Suppressor macrophage (primary cell): ENCODE measurements at places on chromosomes 3 and 15.
A peak's percentile ranks its signal among the peaks of the same experiment; 100 is the strongest.

- no peak for DNase-seq
Measured at GRCh38 chr3:75176937-75177336, 487.2 kb upstream of the FRG2C start.

GRCh38 chr15:76059320-76060117 lies at the start of gene TMEM266:
TSS of gene TMEM266 (plus strand) at chr15:76059985. CDS start at chr15:76134264, 74,279 bp downstream.
- peak; percentile 74 for DNase-seq

GRCh38 chr3:109072194-109072593 lies 45.7 kb downstream of the MORC1 start:
- DNase-seq, result peak; percentile 10

- DNase-seq, result no peak
Measured at GRCh38 chr3:166472015-166472414, 634.8 kb upstream of the BCHE start.

DNA sequence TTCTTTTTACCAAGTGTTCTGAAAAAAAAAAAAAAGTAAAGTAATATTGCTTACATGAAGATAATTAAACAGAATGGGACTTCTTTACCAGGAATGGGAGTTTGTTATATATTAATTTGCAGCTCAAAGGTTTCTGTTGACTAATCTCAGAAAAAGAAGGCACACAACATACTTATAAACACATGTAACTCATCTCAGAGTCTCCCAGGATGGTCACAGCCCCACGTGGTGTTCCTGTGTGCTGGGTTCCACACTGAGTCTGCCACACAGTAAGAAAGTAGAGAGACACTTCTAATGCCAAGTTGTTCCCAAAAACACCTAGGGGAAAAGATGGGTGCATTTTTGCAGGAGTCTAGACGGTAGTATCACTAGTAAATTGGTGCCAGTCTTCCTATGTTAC lies 116.7 kb upstream of the ICE2 start:
- no peak for DNase-seq

DNA sequence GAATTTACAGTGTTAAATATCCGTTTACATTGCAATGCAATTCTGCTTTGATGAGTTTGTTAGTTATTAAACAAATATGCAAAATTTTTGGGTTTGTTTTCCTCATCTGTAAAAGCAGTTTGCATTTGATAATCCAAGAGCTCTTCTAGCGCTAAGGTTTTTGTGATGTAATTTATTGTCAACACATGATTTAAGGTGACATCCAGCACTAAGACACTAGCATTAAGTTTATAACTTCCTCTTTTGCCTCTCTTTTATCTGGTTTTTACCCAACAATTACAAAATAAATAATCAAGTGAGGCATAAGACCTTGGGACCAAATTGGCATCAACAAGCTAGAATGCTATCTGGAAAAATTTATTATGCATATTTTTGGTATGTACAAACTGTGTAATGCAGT lies 969 bp upstream of the DNAJC19 start:
- no peak for DNase-seq

- DNase-seq, result no peak
Measured at GRCh38 chr3:48405971-48406370, 23.9 kb downstream of the PLXNB1 start.

- DNase-seq, result peak; percentile 75
Measured at GRCh38 chr3:196073255-196073753, 8.6 kb downstream of the TFRC start.

DNA sequence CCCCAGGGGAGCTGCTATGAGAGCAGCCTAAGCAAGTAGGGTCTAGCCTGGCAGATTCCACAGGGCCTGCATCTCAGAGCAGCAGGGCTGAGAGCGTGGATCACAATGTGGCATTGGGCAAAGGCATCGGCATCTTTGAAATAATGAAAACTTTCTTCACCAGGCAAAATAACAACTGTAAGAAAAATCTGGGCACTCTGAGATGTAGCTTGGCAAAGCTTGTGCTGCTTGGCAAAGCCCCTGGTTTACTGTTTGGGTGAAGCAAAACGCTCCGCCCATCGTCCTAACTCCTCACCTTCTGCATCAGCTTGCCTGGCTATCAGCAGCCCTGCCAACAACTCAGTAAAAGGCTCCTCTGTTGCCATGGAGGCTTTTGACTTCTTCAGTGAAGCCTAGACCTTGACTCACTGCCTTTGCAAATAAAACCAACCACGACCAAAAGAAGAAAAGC lies 212.8 kb upstream of the EIF1B start:
- DNase-seq, result no peak

DNA sequence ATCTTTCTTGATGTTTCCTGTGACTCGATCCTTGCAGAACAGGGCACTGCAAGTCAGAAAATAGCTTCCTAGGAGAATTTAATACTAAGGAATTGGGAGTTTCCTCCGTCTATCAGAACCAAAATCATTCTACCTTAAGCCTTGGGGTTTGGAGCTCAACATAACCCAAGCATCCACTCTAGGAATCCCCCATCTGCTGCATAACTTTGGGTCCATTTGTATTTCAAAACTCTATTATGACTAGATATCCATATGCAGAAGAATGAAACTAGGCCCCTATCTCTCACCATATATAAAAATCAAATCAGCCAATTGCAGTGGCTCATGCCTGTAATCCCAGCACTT lies 61.7 kb upstream of the AKAP13 start:
- DNase-seq, result no peak

- no peak for DNase-seq
Measured at GRCh38 chr3:30777426-30778113, 116.9 kb downstream of the GADL1 start.

DNA sequence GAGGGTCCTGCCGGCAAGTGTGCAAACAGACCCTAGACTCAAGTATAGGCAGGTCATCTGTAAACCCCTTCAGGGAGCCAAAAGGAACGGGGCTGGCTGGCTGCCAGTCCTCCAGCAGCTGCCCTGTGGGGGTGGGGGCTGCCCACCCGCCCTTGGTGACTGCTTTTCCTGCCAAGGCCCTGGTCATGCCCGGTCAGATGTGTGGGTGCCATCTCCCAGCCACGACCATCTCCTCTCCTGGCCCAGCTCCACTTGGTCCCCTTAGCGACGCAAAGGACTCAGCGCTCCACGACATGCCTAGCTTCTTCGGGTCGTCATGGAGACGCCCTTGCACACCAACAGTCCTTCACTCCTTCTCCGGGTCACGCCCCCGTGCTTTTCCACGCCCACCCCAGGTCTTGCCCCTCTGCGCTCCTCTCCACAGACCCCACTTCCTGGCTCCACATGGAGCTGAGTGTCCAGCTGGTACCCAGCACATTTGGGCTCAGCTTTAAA lies 2.4 kb downstream of the MUC4 start:
- DNase-seq, result no peak

DNA sequence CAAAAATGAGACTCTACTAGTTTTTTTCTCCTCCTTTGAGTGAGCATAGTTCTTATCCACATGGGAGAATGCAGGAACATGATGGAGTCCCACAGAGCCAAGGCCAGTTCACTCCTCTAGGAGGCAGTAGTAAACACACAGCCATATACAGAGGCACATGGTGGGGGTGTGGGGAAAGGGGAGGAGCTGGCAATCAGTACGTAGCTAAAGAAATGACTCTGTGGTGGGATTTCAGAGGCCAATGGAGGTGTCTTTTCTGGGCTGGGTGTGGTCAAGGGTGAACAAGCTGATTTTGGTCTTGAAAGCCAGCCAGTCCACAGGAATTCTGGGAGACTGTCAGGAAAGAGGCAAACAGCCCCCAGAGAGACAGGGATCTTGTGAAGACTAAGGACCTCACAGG lies 6.6 kb upstream of the RAB11A start:
- DNase-seq, result peak; percentile 79

DNA sequence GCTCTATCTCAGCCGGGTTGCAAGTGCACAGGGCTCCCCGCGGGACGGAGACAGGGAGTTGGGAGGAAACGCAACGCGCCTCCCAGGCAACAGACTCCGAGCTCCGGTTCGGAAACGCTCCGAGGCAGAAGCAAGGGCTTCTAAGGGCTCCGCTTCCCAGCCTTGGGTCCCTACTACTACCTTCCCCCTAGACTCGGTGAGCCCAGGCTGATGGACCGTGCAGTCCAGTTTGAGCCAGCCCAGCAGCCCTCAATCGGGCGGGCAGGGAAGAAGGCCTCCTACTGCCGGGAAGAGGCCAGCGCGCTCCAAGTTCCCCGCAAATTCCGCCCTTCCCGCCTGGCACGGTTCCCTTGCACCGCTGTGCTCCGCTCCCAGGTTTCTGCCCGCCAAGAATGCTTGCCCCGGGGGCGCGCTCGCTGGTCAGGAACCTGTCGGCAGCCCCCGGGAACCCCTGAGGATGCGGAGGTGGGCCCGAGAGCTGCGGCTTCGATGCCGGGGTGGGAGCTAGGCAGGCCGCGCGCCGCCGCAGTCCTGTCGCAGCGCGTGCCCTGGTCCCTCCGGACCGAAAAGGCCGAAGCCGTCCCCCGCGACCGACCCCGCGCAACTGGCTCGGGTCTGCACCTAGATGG lies 728 bp downstream of the TRANK1 start:
- DNase-seq, result peak; percentile 70

- no peak for DNase-seq
Measured at GRCh38 chr3:64913515-64913914, 225.7 kb upstream of the ADAMTS9 start.

GRCh38 chr3:117439812-117440211 lies 730.2 kb downstream of the TUSC7 start:
- DNase-seq, result peak; percentile 49

DNA sequence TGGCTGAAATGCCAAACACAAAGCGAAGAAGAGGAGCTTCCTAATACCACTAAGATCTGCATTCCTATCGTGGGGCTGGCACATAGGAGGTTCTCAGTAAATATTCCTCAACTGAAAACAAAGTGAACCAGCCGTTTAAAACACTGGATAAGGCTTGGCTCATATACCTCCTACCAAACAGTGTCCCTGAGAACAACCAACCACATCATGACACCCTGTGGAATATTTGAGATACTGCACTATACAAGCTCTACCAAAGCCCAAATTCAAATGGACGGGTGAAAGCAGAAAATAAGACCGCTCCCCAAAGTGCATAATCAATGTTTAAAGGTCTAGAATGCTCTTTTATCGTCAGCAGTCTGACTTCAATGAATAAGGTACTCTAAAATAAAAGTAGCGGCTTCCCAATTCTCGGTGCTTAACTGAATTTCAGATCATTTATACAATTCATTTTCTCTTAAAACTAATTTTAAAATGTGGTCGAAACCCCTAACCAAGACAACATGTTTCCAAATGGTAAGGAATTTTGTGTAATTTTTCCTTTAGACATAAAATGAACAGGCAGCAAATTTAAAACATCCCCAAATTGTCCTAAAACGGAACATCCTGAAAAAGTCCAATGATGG lies 425.8 kb downstream of the ERC2 start:
- peak; percentile 5 for DNase-seq

DNA sequence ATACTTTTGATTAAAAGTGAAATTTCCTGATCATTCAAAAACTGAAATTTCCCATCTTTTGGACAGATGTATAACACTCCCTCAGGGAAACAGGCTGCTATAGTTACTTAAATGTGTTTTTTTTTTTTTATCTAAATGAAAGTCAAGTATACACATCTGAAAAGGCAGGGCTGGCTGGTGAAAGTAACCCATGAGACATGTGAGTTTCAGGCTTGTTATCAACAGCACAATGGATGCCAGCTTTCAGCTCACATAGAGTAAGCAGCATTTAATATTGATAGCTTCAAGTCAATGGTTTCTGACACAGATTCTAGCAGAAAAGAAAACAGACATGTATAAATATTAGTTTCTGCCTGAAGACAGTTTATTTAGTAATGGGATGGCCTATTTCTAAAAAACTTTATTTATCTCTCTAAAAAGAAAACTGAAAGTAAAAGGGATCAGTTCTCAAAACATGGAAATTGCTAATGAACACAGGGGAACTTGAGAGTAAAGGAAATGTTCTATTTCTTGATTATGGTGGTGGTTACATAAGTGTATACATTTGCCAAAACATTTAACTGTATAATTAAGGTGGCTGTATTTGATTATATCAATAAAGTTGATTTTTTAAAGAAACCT lies 89.7 kb upstream of the CMC1 start:
- DNase-seq, result peak; percentile 26

GRCh38 chr3:153166796-153167195 lies 4.8 kb downstream of the RAP2B start:
- DNase-seq, result peak; percentile 30

GRCh38 chr15:69303337-69304181 lies 4.8 kb downstream of the PAQR5 start:
- peak; percentile 25 for DNase-seq

GRCh38 chr3:140467104-140467577 lies 210.7 kb upstream of the TRIM42 start:
- DNase-seq, result peak; percentile 42

- DNase-seq, result no peak
Measured at GRCh38 chr3:136925425-136926190, 32.2 kb upstream of the IL20RB start.

GRCh38 chr15:38895326-38896255 lies 331.0 kb upstream of the RASGRP1 start:
- no peak for DNase-seq

DNA sequence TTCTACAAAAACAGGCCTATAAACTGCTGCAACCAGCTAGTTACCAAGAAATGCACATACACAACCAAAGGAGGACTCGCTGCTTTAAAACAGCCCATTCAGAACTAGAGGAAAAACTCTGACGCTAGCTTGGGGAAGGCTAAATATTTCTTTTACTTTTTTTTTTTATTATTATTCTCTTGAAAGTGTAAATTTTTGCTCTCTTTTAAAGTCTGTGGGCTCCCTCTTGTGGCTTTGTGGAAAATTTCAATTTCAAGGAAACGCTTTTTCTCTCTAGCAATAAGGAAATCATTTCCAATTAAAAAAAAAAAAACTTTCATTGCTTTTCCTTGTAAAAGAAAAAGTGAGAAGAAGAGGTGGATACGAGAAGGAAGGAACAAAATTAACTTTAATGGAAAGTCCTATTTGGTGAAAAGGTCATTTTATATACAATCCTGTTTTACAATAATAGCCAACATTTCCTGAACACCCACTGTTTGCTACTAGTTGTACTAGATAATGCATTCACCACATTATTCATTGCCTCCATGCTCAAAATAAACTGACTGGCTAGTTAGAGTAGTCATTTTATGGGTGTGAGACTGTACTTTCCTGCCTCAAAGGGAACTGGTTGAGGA lies 51.2 kb upstream of the SAMMSON start:
- DNase-seq, result peak; percentile 53

- no peak for DNase-seq
Measured at GRCh38 chr3:42102571-42102970, 11.4 kb downstream of the TRAK1 start.

DNA sequence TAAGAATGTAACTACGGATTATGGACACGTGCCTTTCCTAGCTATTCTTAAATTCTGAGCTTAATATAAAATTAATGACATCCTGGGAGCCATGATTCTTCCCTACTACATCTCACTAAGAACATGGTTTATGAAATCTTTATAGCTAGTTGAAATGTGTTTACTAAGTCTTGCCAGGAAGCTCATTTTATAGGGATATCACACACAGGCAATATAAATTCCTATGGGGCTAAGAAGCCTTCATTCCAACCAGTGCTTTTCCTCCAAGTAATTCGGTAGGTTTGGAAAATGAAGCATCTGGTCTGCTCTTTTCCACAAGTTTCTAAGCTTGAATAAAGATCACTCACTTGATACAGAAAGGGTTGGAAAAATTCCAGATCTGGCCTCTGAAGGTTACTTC lies 802.6 kb downstream of the FHIT start:
- DNase-seq, result no peak

- peak; percentile 84 for DNase-seq
Measured at GRCh38 chr15:72199721-72200212, 2.2 kb upstream of the GRAMD2A start.
